ENCODE measurements at places on chromosomes 1 and 21. TPM values are rescaled to one million over a fixed set of nuclear protein-coding genes. Genes with fewer than 3 reads are reported as not detected.

- no peak overlapping the region for H3K27ac ChIP-seq
- DNase-seq = no peak
- no peaks in the 10 kb centered on the region for H3K27me3 ChIP-seq
- H3K4me3 ChIP-seq = no peak overlapping the region
- H3K4me1 ChIP-seq = no peaks in the 10 kb centered on the region
- peaks cover 3% of the 10 kb centered on the region for H3K36me3 ChIP-seq
Observed at GRCh38 chr1:92515796-92516201, 29.1 kb upstream of the GFI1 start.

OR6K3 gene
- total RNA-seq = not detected

DNA sequence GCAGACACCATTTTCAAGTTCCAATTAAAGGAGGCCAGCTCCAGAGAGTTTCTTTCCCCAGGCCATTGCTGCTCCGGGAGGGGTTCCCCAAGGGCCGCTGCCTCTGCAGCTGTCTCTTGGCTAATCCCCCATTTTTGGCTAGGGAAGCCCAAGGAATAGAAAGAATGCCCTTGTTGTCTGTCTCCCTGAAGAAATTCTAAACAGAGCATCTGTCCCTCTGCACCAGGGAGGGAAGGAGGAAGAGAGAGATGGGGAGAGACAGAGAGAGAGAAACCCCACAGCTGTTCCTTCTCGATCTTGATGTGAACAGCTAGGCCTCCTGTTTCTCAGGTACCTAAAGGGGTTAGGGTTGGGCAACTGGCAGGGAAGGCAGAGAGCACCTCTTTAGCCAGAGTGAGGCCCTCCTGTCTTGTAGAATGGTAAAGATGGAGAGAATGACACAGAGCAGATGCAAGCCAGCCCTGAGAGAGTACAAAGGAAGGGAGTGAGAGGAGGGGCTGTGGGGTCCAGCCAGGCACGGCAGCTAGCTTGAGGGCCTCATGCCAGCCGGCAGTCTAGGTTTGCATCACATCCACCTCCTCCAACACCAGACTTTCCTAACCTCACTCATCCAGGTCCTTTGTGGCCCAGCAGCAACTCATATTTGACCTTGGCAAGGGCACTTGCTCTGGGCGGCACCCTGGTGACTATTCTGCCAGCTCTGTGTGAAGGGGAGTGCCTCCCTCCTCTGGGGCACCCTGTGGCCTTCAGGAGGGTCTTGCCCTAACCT, 13.1 kb downstream of the OPTC start:
- H3K27me3 ChIP-seq = peaks cover 8% of the 10 kb centered on the region
- peak overlapping the region; percentile 93 for H3K27ac ChIP-seq
- H3K36me3 ChIP-seq = no peaks in the 10 kb centered on the region

DNA sequence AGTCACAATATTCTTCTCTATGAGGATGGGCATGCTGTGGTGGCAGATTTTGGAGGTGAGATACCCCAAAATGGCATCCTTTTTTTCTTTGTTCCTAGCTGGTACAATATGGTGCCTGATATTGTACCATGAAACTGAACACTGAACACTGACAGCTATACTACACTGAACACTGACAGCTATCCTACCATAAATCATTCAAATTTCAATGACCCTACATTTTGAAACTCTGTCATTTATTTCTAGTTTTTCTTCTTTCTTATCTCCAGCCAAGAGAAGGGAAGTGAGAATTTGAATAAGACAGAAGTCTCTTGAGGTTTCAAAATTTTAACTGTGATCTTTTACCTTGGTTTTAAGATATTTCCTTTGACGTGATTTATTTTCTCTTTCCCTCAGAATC, 76.3 kb downstream of the LRRC53 start:
- H3K4me1 ChIP-seq = no peaks in the 10 kb centered on the region
- no peak overlapping the region for H3K4me3 ChIP-seq
- no peaks in the 10 kb centered on the region for H3K36me3 ChIP-seq

DNA sequence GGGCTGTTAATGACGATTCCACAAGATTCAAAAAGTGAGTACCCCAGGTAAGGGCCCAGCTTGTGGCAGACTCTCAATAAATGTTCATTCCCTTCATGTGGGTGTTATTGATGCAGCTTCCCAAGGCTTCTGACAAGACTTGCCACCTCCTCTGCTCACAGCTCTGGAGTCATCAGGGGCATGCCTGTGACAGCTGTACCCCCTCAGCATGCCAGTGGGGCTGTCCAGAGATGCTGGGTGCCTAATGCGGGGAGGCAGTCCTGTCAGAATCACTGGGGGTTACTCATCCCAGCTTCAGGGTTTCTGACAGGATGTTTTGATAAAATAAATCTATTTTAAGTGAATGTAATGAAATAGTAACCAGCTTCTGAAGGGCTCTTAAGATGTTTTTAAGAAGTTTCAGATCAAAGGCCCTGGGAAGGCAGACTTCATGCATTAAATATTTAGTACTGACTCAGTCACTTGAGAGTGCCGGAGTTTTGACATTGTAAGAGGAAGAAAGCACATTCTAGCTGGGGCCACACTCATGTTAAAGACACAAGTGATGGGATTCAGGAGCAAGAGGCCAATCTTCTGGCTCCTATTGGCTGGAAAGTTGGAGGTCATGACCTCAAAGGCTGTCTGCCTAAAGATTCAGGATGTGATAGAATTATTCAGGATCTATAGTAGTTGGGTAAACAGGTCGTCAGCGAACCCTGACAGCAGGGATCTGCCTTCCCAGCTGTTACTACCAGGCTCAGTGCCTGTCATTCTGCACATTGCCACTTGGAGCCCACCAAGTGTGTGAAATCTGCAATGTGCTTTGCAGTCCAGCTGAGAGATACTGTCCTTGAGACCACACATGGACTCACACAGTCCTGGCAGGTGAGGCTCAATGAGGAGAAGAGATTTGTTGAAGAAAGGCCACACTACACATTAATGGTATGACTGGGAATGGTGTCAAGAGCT, 239.6 kb upstream of the BEND5 start:
- no peak overlapping the region for H3K27ac ChIP-seq
- peak; percentile 53 for DNase-seq
- H3K4me3 ChIP-seq = no peak overlapping the region
- H3K27me3 ChIP-seq = no peaks in the 10 kb centered on the region
- no peaks in the 10 kb centered on the region for H3K4me1 ChIP-seq

SGIP1 gene
- total RNA-seq = 4.4 TPM

GRCh38 chr21:20592463-20592862, 405.7 kb upstream of the NCAM2 start:
- H3K36me3 ChIP-seq = no peaks in the 10 kb centered on the region
- DNase-seq = peak; percentile 31
- no peak overlapping the region for H3K27ac ChIP-seq
- no peaks in the 10 kb centered on the region for H3K27me3 ChIP-seq

KCNJ10 gene
- 0.26 TPM for total RNA-seq

RAD54L gene
- 58.3 TPM for total RNA-seq

POGZ gene
- 147 TPM for total RNA-seq

GRCh38 chr1:10152709-10153284, 57.6 kb upstream of the KIF1B start:
- no peaks in the 10 kb centered on the region for H3K4me1 ChIP-seq
- no peaks in the 10 kb centered on the region for H3K27me3 ChIP-seq
- no peak overlapping the region for H3K4me3 ChIP-seq

DNA sequence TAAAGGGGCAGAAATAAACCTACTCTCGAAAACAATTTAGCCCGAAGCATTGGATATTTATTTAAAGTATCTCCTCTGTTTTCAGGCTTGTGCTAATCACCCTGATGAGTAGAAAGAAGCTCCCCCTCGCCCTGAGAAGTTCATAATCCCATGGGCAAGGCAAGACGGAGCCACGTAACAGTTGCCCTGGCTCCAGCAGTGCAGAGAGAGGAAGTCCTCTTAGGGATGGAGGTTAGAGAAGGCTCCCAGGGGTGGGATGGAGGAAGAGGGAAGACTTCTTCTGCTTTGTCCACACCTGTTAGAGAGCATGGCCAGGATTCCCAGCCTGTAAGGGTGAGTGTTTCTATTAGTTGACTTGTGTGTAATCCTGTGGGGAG, 3.4 kb upstream of the GPR25 start:
- H3K27me3 ChIP-seq = no peaks in the 10 kb centered on the region
- peaks cover 7% of the 10 kb centered on the region for H3K36me3 ChIP-seq
- peak; percentile 44 for DNase-seq
- no peak overlapping the region for H3K4me3 ChIP-seq

GRCh38 chr1:230459465-230459864, 33.3 kb upstream of the PGBD5 start:
- no peak for DNase-seq
- H3K4me1 ChIP-seq = no peaks in the 10 kb centered on the region
- no peaks in the 10 kb centered on the region for H3K36me3 ChIP-seq
- H3K27ac ChIP-seq = no peak overlapping the region
- no peaks in the 10 kb centered on the region for H3K27me3 ChIP-seq

DNA sequence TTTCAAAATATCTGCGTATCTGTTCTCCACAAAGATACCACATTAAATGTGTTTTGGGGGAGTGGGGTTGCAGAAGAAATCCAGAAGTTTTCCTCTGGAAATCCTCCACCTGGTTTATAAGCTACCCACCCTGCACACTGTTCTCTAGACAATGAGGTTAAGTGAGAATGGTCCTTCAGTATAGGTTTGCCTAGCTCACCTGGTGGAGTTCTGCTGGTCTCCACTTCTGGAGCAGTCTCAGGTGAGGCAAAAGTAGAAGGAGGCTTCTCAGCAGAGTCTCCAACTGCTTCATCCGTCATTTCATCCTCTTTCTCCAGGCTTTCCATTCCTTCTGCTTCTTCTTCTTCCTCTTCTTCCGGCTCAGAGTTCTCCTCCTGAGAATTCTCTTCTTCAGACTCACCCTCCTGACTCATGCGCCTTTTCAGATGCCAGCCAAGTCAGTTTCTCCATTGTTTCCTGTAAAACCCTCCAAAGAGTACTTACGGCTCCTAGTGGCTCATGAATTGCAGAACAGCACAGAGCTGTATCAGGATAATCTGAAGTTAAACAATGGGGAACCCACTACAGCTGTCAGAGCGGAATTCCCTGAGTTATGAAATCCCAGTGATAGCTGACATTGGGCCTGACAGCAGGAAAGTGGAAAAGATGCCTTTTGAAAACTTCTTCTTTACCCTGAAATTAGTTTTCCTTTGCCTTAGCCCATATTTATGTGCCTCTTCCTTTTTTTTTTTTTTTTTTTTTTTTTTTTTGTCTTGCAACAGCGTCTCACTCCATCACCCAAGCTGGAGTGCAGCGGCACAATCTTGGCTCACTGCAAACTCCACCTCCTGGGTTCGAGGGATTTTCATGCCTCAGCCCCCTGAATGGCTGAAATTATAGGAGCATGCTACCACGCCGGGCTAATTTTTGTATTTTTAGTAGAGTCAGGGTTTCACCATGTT, 38.5 kb downstream of the MSTO1 start:
- H3K27me3 ChIP-seq = no peaks in the 10 kb centered on the region
- DNase-seq = no peak
- H3K27ac ChIP-seq = peak overlapping the region; percentile 70
- H3K4me3 ChIP-seq = no peak overlapping the region

- no peak overlapping the region for H3K4me3 ChIP-seq
- no peaks in the 10 kb centered on the region for H3K4me1 ChIP-seq
- no peaks in the 10 kb centered on the region for H3K27me3 ChIP-seq
- no peaks in the 10 kb centered on the region for H3K36me3 ChIP-seq
- DNase-seq = no peak
Observed at GRCh38 chr1:108000620-108001111, 35.7 kb upstream of the VAV3 start.

DNA sequence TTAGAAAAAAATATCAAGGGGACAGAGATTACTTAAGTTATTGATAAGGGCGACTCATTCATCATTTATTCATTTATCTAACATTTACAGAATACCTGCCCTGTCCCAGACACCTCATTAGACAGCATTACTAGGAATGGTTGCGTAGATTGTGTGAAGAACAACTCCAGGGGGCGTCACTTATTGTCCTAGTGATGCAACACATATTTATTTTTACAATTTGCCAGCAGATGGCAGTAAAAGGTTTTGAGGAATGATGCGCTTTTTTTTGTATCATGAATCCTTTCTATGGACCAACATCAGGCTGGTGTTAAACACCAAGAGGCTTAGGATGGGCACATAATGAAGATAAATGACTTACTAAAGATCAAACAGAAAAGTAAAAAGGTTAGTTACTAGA, 5.5 kb downstream of the NCAM2 start:
- no peaks in the 10 kb centered on the region for H3K36me3 ChIP-seq
- H3K27ac ChIP-seq = no peak overlapping the region
- no peak overlapping the region for H3K4me3 ChIP-seq
- no peaks in the 10 kb centered on the region for H3K4me1 ChIP-seq
- peaks cover 7% of the 10 kb centered on the region for H3K27me3 ChIP-seq

DNA sequence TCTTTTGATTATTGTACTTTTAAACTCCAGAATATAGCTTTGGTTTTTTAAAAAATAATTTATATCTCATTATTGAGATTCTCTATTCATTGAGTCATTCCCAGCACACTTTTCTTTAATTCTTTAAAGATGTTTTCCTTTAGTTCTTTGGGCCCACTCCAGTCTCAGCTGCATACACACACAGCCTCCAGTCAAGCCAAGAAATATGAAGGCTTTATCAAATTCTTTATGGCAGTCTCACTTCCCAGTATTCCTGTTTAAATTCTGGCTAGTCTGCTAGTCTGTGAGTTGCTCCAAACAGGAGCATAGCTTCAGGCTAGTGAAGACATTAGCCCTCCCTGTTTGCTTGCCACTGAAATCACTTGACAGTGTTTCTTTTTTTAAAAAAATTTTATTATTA, 61.2 kb downstream of the CRP start:
- H3K4me1 ChIP-seq = no peaks in the 10 kb centered on the region
- no peak for DNase-seq
- H3K27me3 ChIP-seq = no peaks in the 10 kb centered on the region
- H3K4me3 ChIP-seq = no peak overlapping the region
- no peaks in the 10 kb centered on the region for H3K36me3 ChIP-seq

DNA sequence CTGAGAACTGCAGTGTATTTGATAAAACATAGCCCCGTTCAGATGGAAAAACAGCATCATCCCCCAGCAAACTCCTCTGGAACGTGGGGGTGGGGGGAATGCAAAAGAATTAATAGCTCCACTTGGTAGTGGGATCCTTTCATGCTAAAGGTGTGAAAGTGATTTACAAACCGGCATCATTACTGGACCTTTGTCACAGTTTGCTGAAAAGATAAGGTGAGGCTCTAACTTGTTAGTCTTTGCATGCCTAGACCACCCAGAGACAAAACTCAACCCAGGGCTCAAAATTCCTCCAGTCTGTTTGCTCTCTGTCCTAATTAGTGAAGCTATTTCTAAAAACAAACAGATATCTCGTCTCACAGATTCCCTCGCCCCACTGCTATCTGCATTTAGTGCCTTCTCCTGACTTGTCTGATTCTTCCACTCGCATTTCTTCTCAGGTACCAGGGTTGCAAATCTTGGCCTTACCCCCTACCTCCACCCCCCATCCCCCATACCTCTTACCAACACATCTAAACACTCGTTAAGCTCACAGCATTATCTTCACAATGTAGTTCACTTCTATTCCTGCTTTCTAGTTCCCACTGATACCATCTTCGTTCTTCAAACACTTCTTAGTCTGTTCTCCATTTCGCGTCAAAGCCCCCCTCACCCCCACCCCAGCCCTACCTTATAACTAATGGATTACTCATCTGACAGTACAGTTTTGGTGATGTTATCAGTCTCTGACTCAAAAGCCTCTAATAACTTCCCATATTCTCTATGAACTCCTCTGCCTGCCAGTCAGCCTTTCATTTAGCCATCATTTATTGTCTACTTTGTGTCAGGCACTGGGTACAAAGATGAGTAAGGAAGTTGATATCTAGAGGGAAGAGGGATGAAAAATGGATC, 11.8 kb downstream of the IER5 start:
- H3K4me1 ChIP-seq = peaks cover 30% of the 10 kb centered on the region
- H3K27me3 ChIP-seq = no peaks in the 10 kb centered on the region
- H3K4me3 ChIP-seq = peak overlapping the region; percentile 72
- DNase-seq = peak; percentile 71

TARBP1 gene
- 62.4 TPM for total RNA-seq

EFNA4 gene
- total RNA-seq = 17.9 TPM
